ENCODE measurements at places on chromosomes 12 and 14.

- no peak for DNase-seq
Measured at GRCh38 chr14:44634692-44635091, 127.6 kb upstream of the FSCB start.

GRCh38 chr14:97329701-97330100 is 532.5 kb downstream of the VRK1 start:
- no peak for DNase-seq

DNA sequence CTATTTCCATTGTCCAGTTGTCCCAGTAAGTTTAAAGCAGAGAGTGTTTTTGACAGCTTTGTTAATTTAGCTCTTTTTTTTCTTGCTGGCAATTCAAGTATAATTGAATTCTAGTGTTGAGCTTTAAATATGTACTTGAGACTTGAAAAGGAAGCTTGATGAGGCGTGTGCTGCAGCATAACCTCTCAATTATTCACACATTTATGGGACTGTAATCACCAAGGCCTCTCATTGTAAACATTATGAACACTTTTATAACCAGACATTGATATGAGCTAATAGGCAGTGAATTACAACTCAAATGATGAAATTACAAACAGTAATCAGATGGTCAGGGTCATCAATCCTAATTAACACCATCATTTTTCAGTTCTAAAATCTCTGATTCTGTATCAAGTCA is 378.0 kb upstream of the DDHD1 start:
- no peak for DNase-seq

GRCh38 chr12:114425031-114425626 is 19.2 kb upstream of the TBX5 start:
- DNase-seq: no peak

DNA sequence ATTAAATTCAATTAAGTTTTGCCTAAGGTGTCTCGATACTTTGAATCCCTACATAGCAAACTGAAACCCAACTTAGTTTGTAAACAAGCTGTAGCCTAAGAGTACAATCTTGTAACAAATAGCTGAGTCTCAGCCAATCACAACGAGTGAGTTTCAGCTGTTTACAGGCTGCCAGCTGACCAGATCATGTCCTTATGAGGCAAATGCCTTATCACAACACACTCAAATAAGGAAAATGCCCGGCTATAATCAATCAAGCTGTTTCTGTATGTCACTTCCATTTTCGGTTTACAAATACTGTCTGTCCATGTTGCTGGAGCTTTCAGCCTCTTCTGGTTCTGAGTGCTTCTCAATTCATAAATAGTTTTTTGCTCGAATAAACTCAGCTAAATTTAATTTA is 943.8 kb downstream of the SLC16A7 start:
- DNase-seq: no peak

GRCh38 chr14:51897791-51898355 is 37.5 kb downstream of the GNG2 start:
- no peak for DNase-seq

- DNase-seq: peak; percentile 64
Measured at GRCh38 chr14:51780006-51780692, 80.3 kb upstream of the GNG2 start.

- no peak for DNase-seq
Measured at GRCh38 chr12:114193474-114193873, 212.5 kb downstream of the TBX5 start.

DNA sequence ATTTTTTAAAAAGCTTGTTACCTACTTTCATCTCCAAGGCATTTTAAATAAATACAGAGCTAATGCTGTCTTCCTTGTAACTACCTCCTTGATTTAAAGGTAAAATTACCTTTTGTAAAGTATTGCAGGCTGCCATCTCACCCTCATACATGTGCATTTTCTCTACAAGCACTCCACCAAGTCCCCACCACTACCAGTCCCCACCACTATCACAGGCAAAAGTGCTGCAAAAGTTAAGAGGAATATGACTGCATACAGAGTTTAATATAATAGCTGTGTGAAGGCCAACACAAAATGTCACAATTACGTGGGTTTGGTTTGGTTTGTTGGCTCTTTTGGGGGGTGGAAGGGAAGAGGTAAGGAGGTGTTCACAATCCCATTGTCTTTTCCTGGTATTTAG is 9.6 kb downstream of the SIX1 start:
- DNase-seq: no peak

- DNase-seq: no peak
Measured at GRCh38 chr12:72346363-72346944, 74.3 kb downstream of the TRHDE start.

DNA sequence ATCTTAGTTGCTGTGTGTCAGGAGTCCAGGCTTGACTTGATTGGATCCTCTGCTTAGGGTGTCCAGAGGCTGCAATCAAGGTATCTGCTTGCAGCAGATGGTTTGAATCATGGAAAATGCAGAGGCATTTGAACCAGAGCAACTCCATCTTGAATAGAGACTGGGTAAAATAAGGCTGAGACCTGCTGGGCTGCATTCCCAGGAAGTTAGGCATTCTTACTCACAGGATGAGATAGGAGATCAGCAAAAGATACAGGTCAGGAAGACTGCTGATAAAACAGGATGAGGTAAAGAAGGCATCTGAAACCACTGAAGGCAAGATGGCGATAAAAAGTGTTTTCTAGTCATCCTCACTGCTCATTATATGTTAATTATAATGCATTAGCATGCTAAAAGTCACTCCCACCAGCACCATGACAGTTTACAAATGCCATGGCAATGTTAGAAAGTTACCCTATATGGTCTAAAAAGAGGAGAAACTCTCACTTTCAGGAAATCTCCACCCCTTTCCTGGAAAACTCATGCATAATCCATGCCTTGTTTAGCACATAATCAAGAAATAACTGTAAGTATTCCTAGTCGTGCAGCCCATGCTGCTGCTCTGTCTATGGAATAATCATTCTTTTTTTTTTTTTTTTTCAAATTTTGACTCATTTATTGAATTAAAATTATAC is 218.3 kb upstream of the CPNE8 start:
- no peak for DNase-seq

- no peak for DNase-seq
Measured at GRCh38 chr12:12474471-12474928, 88.2 kb downstream of the DUSP16 start.

GRCh38 chr14:88866305-88866704 is 41.9 kb downstream of the TTC8 start:
- no peak for DNase-seq
